ENCODE measurements at places on chromosomes 16 and 17.

DNA sequence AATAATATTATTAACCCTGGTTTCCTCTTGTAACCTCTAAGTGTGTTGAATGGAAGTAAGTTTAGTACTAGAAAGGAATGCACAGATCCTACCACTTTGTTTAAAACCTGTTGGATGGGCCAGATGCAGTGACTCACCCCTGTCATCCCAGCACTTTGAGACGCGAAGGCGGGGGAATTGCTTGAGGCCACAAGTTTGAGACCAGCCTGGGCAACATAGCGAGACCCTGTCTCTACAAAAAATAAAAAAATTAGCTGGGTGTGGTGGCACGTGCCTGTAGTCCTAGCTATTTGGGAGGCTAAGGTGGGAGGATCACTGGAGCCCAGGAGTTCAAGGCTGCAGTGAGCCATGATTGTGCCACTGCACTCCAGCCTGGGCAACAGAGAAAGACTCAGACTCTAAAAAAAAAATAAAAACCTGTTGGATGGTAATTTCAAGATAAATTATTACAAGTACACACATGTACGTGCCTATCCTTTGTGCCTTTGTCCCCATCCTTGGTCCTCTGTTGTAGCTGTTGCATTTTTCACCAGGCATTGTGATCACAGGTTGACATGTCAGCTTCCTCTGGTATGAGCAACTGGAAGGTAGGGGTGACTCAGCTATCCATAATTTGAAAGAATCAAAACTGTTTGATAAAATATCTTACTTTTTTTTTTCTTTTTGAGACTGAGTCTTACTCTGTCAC, 30.7 kb upstream of the METTL9 start:
- no peak for DNase-seq

DNA sequence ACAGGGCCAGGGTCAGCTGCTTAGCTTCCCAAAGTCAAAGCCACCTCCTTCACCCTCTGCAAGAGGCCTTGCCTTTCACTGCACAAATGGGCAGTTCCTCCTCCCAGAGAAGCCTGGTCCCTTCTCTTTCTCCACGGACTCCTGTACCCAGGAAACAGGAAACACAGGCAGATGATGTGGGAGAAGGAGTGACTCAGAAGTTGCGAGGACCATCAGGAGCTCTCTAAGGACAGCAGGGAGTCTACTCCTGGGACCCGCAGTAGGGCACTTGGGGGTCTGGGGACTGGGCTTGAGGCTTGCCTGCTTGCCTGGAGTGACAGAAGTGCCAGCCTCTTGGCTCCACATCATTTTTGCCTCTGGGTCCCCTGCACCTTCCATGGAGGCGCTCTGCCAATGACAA, 47.4 kb upstream of the KSR1 start:
- no peak for DNase-seq

DNA sequence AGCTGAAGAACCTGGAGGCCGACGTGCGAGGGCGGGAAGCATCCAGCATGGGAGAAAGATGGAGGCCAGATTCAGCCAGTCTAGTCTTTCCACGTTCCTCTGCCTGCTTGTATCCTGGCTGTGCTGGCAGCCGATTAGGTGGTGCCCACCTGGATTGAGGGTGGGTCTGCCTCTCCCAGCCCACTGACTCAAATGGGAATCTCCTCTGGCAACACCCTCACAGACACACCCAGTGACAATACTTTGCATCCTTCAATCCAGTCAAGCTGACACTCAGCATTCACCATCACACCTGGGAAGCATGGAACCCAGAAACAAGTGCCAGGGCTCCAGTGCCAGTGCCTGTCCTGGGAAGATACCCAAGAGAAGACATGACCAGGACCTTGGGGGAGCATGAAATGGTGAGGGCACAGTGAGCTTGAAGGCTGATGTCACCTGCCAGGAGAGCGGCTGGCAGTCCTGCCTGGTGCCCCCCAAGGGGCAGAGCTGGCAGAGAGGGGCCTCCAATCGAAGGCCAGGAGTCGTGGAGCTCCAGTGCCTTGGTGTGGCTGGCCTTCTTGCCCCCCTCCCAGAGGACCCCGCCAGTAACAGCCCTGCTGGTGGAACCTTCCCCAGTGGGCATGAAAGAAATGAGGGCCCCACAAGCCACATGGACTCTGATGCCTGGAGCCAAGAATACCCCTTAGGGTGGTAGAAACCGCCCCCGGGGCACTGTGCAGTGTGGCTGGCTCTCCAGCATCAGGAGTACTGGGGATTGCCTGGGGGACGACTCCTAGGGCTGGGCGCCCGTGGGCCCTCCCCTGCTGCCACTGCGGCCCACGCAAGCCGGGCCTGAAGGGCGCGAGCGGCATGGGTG, 643 bp upstream of the NPB start:
- DNase-seq, result no peak

- no peak for DNase-seq
Measured at GRCh38 chr17:44351961-44352827, 7.1 kb downstream of the GRN start.

GRCh38 chr16:11196286-11196828, 59.6 kb downstream of the SOCS1 start:
- no peak for DNase-seq

GRCh38 chr17:43645765-43646481, 15.8 kb downstream of the MEOX1 start:
- DNase-seq, result no peak

GRCh38 chr17:7382901-7383300, 2.0 kb downstream of the TNK1 start:
- no peak for DNase-seq

- DNase-seq, result peak; percentile 93
Measured at GRCh38 chr17:17041571-17042383, 480 bp upstream of the MPRIP start.

- no peak for DNase-seq
Measured at GRCh38 chr16:50309527-50310307, 43.4 kb downstream of the ADCY7 start.

GRCh38 chr16:80667925-80668324, 127.1 kb downstream of the DYNLRB2 start:
- no peak for DNase-seq

DNA sequence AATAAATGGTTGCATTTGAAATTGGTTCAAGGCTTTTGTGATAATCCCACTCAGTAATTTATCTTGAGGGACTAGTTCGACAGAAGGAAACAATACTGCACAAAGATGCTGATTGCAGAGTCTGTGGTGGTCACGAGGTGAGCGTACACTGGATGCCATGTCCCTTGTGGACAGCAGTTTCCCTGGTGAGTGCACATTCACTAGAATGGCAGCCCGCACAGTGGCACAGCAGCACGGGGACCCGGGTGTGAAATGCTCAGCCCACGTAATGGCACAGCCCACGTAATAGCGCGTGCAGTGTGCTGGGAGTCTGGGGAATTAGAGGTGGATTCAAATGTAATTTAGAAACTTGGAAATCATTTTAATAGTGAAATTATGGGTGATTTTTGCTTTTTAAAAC, 154.0 kb downstream of the LGALS9B start:
- no peak for DNase-seq

- peak; percentile 50 for DNase-seq
Measured at GRCh38 chr17:56939869-56940484, 20.9 kb downstream of the COIL start.

GRCh38 chr17:81884520-81884919, 6.9 kb downstream of the ALYREF start:
- no peak for DNase-seq

DNA sequence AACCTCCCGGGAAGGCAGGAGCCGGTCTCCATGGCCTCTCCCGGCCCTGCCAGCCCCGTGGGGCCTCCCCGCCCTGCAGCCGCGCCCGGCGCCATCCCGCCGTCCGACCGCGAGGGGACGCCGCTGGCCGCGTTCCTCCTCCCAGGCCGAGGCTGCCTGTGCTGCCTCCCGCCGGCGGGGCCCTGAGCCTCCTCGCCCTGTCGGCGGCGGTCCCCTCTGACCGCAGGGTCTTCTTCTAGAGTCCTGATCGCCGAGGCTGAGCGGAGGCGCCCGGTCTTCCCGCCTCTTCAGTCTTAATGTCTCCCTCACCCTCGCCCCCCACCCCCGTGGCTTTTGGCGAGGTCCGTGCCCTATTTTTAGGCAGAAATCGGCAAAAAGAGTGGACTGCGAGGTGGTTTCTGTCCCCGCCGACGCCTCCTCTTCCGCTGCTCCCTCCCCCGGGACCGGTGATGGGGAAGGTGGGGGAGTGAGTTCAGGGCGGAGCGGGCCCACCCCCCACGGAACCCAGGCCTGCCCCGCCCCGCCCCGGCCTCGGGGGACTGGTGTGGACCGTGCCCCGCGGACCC, 794 bp upstream of the CPNE7 start:
- peak; percentile 57 for DNase-seq

GRCh38 chr16:59385959-59386358, 651.8 kb upstream of the GOT2 start:
- DNase-seq, result no peak

DNA sequence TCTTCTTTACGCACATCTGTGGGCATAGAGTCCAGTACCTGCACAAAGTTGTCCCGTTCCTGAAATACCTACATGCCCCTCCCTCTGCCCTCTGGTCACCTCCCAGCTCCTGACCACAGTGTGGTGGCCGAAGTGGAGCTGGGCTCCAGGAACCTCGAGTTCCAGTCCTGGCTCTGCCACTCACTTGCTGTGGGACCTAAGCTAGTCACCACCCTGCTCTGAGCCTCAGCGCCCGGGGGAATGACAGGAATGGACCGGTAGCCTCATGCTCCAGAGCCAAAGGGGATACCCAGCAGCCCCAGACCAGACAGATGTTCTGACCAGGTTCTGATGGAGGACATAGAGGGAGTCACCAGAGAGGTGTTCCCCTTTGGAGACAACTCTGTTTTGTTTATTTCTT, 26.7 kb upstream of the ITGA3 start:
- no peak for DNase-seq

GRCh38 chr16:48834576-48834975, 224.6 kb upstream of the N4BP1 start:
- no peak for DNase-seq

GRCh38 chr16:54270711-54271110, 15.9 kb downstream of the IRX3 start:
- DNase-seq, result no peak

DNA sequence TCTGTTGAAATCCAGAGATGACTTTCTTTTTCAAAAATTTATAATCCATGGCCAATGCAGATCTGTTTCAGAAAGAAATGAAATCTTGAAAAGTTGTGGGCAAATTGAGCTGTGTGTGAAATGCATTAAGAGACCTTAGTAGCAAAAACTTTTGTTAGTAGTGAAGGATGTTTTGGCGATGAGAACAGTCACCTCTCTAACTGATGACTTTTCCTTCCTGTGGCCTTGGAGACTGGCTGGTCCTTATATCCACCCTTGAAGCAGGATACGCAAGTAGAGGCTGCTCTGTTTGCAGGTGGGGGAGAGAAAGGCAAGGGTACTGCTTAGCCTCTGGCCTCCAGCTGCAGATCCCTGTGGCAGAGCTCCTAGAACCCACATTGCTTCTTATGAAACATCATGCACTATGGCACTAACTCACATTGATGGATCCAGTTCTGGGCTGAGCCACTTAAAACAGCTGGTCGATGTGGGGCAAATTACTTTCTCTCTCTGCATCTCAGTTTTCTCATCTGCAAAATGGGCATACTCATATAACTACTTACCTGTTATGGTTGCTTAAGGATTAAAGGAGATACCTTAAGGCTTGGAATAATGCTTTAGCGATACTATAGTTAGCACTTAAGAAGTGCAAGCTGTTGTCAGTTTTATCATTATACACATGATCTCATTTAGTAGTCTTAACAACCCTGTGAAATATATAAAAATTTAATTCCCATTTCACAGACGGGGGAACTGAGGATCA, 89.3 kb downstream of the SDR42E1 start:
- DNase-seq, result no peak

DNA sequence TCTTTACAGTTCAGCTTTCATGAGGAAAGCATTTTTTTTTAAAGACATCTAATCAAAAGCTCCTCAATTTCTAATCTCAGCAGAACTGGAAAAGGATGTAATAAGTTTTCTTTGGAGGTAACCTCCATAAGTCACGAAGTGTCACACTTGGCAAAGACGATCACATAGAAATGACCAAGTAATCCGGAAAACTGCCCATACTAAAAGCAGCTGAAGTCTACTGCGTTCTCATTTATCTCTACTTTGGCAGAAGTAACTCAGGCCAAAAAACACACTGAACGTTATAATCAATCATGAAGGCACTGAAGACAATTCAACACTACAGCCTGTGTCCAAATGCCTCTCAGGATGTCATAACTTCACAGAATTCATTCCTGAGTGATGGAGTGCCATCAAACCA, 39.8 kb downstream of the ERN1 start:
- DNase-seq, result no peak

GRCh38 chr17:3921006-3921405, 4.7 kb upstream of the P2RX1 start:
- no peak for DNase-seq

- no peak for DNase-seq
Measured at GRCh38 chr17:27644586-27644985, 13.6 kb downstream of the LGALS9 start.

- no peak for DNase-seq
Measured at GRCh38 chr16:89202422-89203215, 2.3 kb upstream of the SLC22A31 start.

- DNase-seq, result no peak
Measured at GRCh38 chr16:3998793-3999478, 117.3 kb downstream of the ADCY9 start.

- DNase-seq, result no peak
Measured at GRCh38 chr17:64355536-64356303, 34.9 kb downstream of the PECAM1 start.

DNA sequence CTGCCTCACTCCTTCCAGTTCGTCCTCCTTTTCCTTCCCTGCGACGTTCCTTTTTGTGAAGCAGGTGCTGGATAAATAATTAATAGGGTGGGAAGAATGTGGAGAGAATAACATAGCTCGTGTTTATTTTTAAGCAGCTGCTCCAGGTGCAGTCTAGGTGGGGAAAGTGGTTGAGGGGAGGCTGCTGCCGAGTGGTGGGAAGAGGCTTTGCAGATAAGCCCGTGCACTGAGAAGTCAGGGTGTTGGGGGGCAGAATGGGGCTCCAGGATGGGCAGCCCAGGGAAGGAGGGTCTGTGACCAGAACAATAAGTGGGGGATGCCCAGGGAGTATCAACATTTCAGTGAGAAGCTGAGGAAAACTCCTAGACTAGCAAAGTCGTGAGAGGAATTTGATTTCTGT, 300.5 kb downstream of the CPPED1 start:
- no peak for DNase-seq

- DNase-seq, result no peak
Measured at GRCh38 chr16:81513204-81514040, 68.8 kb downstream of the CMIP start.

Measured in HCT116 (cell line).